ENCODE measurements at places on chromosomes 5 and 9.
A peak's percentile ranks its signal among the peaks of the same experiment; 100 is the strongest.

GRCh38 chr5:1709171-1709803 is 90.3 kb downstream of the MRPL36 start:
- DNase-seq, result no peak

DNA sequence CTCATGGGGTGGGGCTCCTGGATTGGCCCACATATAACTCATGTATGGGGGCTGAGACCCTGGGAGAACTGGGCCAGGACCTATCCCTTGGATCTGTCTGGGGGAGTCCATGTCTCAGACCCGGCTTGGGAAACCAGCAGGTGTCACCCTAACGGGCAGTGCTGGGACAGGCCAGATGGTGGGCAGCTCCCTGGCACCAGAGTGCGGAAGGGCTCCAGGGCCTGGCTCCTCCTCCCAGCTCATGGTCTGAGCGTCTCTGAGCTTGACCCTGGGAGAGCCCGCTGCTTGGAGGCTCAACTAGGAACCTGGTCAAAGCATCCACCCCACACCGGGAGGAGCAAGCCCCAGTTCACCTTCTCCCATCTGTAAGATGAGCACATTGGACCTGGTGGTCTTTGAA is 15.5 kb upstream of the NCS1 start:
- no peak for DNase-seq

GRCh38 chr9:13934416-13934815 is 379.5 kb downstream of the NFIB start:
- DNase-seq, result no peak

GRCh38 chr9:97695995-97696802 is 941 bp downstream of the XPA start:
- peak; percentile 49 for DNase-seq

- DNase-seq, result peak; percentile 97
Measured at GRCh38 chr5:177300236-177300880, 3.2 kb downstream of the RAB24 start.

DNA sequence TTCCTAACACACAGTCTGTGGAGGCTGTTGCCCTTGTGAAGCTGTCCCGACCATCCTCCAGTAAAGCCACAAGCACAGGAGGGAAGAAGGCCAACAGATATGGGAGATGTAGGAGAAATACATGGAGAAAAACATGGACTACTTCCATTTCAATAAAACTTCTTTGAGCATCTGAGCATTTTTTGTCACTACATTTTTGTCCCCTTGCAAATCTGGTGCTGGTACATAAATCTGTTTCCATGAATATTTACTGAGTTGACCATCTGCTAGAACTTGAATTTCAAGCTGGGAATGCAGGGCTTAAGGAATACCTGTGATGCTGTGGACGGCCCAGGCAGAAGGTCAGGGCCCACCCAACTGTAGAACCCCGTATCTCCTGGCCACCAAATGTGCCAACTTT is 43.9 kb upstream of the ICE1 start:
- DNase-seq, result no peak

DNA sequence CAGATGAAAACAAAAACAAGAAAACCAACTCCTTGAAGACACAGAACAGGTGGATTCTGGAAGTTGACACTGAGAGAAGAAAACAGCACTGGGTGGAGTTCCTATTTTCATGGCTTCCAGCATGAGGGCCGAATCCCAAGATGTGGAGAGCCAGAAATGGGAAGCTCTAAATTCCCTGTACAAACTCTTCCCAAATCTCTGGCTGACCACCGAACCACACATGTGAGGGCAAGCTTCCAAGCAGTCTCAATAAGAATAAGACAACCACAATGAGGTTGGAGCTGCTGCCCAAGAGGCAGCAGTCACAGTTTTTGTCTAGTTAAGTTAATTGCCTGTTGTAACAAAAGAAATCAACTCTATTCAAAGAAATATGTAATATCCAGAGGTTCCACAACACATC is 339.3 kb upstream of the SLC30A5 start:
- no peak for DNase-seq

GRCh38 chr5:107796797-107797196 is 126.1 kb upstream of the EFNA5 start:
- DNase-seq, result no peak

DNA sequence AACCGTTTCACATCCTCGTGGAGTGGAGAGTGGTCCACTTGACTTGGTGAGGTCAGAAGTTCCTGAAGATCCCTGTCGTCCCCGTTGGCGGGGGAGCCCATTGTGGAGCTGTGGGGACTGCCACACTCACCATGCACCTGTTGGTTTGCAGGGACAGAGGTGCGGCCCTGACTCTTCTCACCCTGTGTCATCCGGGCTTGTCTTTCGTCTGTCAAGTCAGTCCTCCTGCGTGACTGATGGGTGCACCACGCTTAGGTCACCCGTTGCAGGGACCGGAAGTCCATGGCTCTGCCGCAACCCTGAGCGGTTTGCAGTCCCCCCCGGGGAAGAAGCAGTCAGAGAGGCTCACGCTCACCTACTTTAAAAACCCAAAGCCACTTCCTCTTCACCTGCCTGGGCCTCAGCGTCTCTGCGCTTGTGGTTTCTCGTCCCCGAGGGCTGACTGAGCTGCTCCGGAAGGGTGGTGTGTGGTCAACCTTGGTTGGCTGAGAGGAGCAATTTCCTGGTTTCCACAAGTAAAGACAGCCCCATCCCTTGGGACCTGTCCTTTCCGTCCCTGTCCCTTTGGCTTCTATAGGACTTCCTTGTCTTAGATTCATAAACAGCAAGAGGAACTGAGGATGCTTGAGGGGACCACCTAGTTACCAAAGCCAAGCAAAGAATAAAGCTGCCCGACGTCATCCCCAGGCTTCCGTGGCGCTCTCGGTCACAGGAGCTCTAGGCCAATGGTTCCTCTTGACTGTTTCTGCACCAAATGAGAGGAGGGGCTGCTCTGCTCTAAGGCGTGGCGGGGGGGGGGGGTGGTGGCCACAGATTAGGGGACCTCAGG is 53.2 kb downstream of the USP20 start:
- peak; percentile 78 for DNase-seq

DNA sequence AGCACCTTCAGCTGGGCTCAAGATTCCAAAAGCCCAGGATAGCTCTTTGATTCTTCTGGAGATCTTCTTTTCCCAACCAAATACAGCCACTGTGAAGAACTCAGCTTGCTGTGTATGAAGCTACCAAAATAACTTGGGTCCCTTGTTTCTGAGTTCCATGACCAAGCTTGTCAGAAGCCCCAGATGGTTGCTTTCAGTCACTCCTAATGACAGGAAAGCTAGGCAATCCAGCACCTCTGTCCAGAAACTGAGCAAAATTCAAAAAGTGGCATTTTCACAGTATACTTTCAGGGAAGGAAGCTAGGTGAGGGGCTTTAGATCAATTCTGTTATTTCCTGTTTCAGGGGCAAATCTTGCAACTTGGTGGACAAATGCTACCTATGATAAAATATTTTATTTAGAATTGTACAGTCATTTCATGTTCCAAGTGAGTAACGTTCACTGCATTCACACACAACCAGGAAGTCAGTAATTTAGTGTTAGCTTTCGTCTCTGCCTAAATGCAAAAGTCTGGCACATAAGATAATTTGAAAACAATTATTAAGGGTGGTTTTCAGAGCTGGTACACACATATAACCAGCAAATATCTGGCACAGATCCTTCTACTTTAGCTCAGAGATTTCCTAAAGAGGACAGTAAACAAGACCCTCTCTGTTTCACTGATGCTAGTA is 330.1 kb downstream of the GLIS3 start:
- no peak for DNase-seq

- DNase-seq, result peak; percentile 51
Measured at GRCh38 chr9:133023117-133023890, 7.5 kb upstream of the GTF3C5 start.

GRCh38 chr9:86099701-86100364 is 475 bp upstream of the GOLM1 start:
- DNase-seq, result peak; percentile 47

GRCh38 chr5:136242136-136242535 is 49.2 kb upstream of the SMIM32 start:
- no peak for DNase-seq
